ENCODE measurements at places on chromosomes 13 and 19. TPM values are rescaled to one million over a fixed set of nuclear protein-coding genes. Genes with fewer than 3 reads are reported as not detected.

DNA sequence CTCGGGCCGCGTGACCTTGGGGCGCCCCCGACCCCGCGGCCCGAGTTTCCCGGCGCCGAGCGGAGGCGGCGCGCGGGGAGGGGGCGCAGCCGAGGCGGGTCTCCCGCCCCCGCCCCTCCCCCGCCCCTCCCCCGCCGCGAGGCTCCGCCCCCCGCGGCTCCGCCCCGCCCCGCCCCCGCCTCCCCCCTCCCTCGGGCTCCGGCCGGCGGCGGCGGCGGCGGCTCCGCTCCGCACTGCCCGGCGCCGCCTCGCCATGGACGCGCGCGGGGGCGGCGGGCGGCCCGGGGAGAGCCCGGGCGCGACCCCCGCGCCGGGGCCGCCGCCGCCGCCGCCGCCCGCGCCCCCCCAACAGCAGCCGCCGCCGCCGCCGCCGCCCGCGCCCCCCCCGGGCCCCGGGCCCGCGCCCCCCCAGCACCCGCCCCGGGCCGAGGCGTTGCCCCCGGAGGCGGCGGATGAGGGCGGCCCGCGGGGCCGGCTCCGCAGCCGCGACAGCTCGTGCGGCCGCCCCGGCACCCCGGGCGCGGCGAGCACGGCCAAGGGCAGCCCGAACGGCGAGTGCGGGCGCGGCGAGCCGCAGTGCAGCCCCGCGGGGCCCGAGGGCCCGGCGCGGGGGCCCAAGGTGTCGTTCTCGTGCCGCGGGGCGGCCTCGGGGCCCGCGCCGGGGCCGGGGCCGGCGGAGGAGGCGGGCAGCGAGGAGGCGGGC is at the start of gene HCN2:
Gene HCN2, plus strand, starts transcription at position 189 of the 703 bp plus-strand sequence. Its CDS starts 65 bp downstream, at position 254.
- no peak for DNase-seq

- no peak for DNase-seq
Observed at GRCh38 chr13:98688373-98688772, 64.1 kb downstream of the SLC15A1 start.

GRCh38 chr13:76865109-76865508 is 21.1 kb downstream of the KCTD12 start:
- DNase-seq: no peak

RABAC1 gene
- 153 TPM for total RNA-seq

Measured in prostate gland (tissue), 2 donors.